Immature natural killer cell (primary cell): ENCODE measurements at places on chromosomes 6 and 20. TPM values are rescaled to one million over a fixed set of nuclear protein-coding genes. Genes with fewer than 3 reads are reported as not detected.

GRCh38 chr6:110520209-110520965 is 44.0 kb upstream of the SLC22A16 start:
- DNase-seq: no peak

The SOX18 gene
- not detected for polyA plus RNA-seq

The IMPG1 gene
- not detected for polyA plus RNA-seq

- DNase-seq: no peak
Observed at GRCh38 chr6:138593124-138593877, 94.0 kb upstream of the NHSL1 start.

The ZC2HC1B gene
- polyA plus RNA-seq: not detected

The DIDO1 gene
- polyA plus RNA-seq: 37.7 TPM

The UBD gene
- polyA plus RNA-seq: not detected

The CCDC167 gene
- 79.3 TPM for polyA plus RNA-seq

The COL11A2 gene
- 0.67 TPM for polyA plus RNA-seq

DNA sequence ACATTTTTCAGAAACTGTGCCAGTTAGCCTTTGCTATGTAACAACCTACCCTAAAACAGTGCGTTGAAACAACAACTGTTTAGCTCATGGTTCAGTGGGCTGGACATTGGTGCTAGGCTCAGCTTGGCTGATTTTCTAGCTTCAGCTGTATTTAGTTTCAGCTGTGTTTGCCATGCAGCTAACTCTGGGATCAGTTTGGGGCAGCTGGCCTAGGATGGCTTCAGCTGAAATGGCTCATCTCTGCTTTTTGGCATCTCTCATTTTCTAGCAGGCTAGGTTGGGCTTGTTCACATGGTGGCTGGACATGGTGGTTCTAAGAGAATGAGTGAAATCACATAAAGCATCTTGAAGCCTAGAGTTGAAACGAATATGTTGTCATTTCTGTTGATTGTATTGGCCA is 464.2 kb downstream of the QKI start:
- no peak for DNase-seq

DNA sequence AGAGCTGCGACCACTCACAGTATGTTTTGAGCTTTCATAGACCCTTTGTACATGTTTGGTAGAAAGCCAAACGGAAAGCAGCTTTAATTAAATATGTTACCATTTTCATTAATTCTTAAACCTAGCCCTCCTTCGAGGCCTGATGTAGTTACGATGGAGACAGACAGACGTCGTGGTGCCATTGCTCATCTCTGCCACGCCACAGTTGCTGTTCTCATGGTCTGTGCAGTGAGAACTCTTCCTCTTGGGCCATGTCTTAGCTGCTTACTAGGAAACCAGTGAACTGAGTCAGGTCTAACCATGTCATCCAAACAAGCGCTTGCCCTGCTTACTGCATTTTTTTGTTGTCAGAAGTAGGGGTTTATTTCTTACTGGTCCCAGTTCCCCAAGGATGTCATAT is 62.8 kb downstream of the SNX9 start:
- DNase-seq: no peak

GRCh38 chr6:4929097-4929718 is 74.6 kb downstream of the RPP40 start:
- DNase-seq: no peak

DNA sequence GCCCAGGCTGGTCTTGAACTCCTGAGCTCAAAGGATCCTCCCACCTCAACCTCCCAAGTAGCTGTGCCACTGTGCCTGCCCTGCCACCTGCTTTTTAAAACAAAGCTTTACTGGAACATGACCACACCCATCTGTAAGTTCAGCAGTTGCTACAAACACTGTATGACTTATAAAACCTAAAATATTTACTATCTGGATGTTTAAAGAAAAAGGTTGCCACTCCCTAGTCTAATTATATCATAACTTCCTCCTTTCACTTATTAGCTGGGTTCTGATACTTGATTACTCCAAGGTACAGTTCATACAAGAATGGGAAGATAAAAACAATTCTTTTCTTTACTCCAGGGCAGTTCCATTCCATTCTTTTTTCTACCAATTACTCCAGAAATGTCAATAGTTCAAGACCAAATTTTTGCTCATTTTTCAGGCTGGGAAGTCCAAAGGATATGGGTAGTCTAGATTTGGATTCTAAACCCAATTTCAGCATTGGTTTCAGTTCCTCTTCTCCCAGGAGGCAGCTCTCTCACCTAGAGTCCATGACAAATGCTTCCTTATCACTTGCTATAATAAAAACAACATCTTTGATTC is 63.1 kb downstream of the SEC63 start:
- no peak for DNase-seq

DNA sequence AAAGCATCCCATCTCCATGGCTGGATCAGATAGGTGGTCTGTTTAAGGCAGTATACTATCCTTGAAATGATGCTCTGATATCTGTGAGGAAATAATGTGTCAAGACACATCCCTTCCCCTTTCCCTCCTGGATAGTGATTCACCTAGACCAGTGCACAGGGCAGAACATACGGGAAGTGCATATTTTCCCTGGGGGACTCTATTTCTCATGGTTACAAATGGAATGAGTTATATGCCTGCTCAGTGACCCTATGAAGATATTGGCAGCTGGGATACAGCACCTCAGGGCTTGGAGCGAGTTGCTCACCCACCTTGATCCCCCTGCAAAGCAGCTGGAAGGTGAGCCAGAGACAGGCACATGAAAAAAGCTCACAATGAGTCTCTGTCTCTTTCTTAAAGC is 67.5 kb upstream of the PRL start:
- no peak for DNase-seq

DNA sequence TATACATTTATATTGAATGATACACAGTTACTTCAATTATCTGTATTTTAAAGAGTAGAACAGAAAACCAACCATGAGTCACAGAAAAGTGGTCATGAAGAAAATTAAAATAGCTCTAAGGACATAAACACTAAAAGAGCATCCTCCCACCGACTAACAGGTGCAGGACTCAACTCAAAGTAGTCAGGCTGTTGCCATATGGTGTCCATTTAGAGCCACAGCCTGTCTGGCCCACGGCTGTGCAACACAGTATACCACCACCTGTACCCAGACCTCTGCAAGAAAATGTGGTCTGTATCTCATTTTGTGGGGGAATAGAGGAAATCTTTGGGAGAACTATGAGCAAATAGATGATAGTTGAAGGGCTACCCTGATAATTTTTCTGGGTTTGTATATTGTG is 449.8 kb upstream of the RNF217 start:
- DNase-seq: no peak

The MYO6 gene
- 4.7 TPM for polyA plus RNA-seq

The FAM83C gene
- not detected for polyA plus RNA-seq

DNA sequence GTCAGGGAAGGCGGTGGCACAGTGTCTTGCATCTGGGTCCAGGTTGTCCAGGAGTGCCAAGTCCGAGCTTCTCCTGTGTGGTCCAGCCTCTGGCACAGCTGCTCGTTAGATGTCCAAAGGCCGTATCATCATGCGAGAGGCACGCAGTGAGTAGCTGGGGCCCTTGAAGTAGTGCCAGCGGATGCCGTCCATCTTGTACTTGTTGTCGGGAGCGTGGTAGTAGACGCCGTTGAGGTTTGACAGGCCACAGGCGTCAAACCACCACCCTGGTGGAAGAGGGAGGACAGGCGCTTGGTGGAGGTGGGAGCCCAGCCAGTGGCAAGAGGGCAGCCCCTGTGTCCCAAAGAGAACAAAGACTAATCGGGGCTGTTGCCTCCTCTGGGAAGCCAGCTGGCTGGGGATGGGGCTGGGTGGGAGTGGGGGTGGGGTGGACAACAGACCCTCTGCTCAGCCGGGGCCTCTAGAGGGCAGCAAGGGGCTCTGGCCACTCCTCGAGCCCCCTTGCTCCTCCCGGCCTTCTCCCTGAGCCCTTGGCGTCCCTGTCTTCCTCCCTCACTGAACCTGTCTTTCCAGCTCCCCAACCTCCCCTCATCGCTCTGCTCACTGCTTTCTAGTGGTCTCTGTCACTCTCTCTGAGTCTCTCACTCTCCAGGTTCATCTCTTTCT is 39.5 kb downstream of the FAM110A start:
- DNase-seq: peak; percentile 56

- no peak for DNase-seq
Observed at GRCh38 chr20:16418616-16419015, 154.6 kb downstream of the KIF16B start.

The PPARD gene
- 2.0 TPM for polyA plus RNA-seq

- DNase-seq: no peak
Observed at GRCh38 chr6:158445426-158446085, 114.3 kb upstream of the TMEM181 start.

The PGC gene
- not detected for polyA plus RNA-seq

The DEFB132 gene
- polyA plus RNA-seq: not detected

GRCh38 chr20:3209257-3209945 is at the start of gene ITPA:
Gene ITPA (plus strand): TSS chr20:3209498. CDS start chr20:3209552, 54 bp downstream.
- peak; percentile 54 for DNase-seq

- DNase-seq: no peak
Observed at GRCh38 chr20:7492257-7492656, 448.0 kb downstream of the HAO1 start.
